ENCODE measurements at places on chromosomes 5 and 9. TPM values are rescaled to one million over a fixed set of nuclear protein-coding genes. Genes with fewer than 3 reads are reported as not detected.

Gene PFN3
- total RNA-seq, result not detected

Gene MAN1B1
- total RNA-seq, result 34.1 TPM

Gene CCNO
- total RNA-seq, result 0.19 TPM

Gene IL3
- 68.0 TPM for total RNA-seq

Gene BARHL1
- not detected for total RNA-seq

Gene PIP5KL1
- 2.5 TPM for total RNA-seq

Gene GMCL2
- total RNA-seq, result not detected

Gene HINT2
- total RNA-seq, result 70.8 TPM

Gene FCN1
- total RNA-seq, result not detected

Gene SPACA9
- 1.9 TPM for total RNA-seq

Gene FOXD4L4
- total RNA-seq, result not detected

Gene PCDHGC3
- 0.13 TPM for total RNA-seq

Gene SLC6A18
- not detected for total RNA-seq

Gene AJM1
- 3.9 TPM for total RNA-seq

Gene PRR16
- not detected for total RNA-seq

Gene GRXCR2
- not detected for total RNA-seq

Gene MARCOL
- not detected for total RNA-seq
